ENCODE measurements at places on chromosomes 13 and 19.

DNA sequence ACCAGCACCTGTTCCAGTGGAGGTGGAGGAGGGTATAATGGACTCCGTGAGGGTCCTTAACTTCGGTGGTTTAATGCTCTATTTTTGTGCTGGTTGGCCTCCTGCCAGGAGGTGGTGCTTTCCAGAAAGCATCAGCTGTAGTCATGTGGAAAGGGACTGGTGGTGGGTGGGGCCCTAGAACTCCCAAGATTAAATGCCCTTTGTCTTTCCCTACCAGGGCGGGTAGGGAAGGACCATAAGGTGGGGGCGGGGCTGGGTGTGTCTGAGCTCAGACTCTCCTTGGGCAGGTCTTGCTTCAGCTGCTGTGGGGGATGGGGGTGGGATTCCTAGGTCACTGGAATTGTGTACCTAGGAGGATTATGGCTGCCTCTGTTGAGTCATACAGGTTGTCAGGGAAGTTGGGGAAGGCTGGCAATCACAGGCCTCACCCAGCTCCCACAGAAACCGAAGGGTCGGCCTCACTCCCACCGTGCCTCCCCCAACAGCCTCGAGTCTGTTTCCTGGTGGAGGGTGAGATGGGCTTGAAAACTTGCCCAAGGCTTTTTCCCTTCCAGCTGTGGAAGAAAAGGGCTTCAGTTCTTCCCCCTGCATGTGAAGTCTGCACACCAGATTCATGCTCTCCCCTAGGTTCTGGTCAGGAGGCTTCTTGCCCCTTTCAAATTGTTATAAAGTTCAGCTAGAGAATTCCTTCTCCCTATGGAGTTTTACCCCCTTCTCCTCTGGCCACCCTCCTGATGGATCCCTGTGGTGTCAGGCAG, 60.3 kb upstream of the CLDN10 start:
- no peak for DNase-seq

- DNase-seq = no peak
These were observed 2.6 kb upstream of the HAUS5 start for GRCh38 chr19:35609851-35610353.

DNA sequence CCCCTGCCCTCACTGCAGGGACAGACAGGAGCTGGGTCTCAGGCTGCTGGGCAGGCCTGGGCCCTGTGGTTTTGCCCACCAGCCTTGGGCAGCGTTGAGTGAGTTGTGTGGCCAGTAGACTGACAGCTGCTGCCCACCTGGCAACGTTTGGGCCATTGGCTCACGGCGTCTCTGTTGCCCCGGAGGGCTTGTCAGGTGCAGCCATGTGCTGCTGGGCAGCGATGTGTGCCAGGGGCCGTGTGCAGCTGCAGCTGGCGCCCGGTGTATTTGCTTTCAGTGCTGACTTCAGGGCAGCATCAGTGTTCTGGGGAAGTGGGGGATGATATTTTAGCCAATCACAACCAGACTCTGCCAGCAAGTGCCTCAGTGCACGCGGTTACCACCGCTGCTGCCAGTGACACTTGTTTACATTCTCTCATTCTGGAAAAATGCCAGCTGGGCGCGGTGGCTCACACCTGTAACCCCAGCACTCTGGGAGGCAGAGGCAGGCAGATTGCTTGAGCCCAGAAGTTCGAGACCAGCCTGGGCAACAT, 10.6 kb downstream of the FZR1 start:
- no peak for DNase-seq

GRCh38 chr19:4396949-4397783, 3.2 kb downstream of the SH3GL1 start:
- DNase-seq = no peak

GRCh38 chr13:111657013-111657412, 336.6 kb downstream of the TEX29 start:
- no peak for DNase-seq

GRCh38 chr13:40565282-40566148, 100.9 kb downstream of the FOXO1 start:
- DNase-seq = no peak
